ENCODE measurements at places on chromosomes 1 and 21.

- no peak for DNase-seq
These were observed 125.9 kb downstream of the RIPK4 start for GRCh38 chr21:41640748-41641509.

DNA sequence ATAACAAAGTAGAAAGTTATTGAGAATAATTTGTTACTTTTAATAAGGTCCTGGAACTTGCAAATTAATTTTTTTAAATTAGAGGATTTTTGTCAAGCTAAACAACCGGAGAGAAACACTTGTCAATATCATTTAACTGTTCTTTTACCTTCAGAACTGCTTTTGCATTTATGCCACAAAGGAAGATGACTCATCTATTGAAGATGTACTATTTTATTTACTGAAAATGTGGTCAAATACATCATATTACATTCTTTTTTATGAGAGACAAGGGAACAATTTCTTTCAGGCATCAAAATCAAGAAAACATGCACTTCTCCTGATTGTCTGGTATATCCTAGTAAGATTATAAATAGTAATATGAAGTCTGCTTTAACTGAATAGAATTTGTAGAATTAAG, 558.2 kb upstream of the PRMT6 start:
- no peak for DNase-seq

DNA sequence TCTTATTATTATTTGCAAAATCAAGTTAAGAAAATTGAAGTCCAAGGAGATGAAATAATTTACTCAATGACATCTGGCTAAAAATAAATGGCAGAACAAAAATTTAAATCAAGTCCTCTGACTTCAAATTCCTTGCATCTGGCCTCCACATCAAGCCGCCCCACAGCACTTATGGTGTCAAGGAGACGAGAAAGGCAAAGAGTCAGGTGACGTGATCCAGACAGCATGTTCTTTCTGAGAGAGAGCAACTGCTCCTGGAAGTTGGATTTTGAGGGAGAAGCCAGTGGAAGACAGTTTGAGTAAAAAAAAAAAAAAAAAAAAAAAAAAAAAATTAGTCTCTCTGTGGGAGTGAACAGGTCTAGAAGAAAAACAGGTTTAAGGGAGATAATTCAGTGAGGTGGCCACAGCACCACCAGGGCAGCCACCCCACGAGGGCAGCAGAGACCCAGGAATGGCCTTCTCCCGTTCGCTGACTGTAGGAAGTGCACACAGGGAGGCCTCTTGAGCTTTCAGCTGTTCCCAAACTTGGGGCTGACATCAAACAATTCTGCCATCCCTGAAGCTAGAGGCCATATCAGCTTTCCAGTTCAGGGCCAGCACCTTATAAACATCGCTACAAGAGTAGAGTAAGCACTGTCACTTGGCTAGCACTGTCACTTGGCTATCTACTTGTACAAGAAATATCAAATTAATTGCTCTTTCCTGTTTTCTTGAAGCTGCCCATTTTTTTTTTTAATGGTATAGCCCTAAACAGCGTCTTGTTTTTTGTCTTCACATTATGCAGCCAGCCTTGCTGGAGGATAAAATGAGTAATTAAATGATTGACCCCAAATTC, 7.8 kb downstream of the C1orf162 start:
- no peak for DNase-seq

GRCh38 chr1:235838021-235838420, 28.7 kb downstream of the LYST start:
- no peak for DNase-seq
